CD4-positive, alpha-beta T cell treated with Interleukin-17A for 1 hour (primary cell): ENCODE measurements at places on chromosomes 2 and 18.

DNA sequence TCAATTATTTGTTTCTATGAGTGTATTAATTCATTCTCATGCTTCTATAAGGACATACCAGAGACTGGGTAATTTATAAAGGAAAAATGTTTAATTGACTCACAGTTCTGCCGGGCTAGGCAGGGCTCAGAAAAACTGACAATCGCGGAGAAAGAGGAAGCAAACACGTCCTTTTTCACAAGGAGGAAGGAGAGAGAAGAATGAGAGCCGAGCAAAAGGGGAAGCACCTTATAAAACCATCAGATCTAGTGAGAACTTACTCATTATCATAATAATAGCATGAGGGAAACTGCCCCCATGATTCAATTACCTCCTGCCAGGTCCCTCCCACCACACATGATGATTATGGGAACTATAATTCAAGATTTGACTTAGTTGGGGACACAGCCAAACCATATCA lies 294.0 kb downstream of the DSC3 start:
- no peak for DNase-seq

- DNase-seq: no peak
Observed at GRCh38 chr2:214995926-214996670, 142.3 kb downstream of the ABCA12 start.

DNA sequence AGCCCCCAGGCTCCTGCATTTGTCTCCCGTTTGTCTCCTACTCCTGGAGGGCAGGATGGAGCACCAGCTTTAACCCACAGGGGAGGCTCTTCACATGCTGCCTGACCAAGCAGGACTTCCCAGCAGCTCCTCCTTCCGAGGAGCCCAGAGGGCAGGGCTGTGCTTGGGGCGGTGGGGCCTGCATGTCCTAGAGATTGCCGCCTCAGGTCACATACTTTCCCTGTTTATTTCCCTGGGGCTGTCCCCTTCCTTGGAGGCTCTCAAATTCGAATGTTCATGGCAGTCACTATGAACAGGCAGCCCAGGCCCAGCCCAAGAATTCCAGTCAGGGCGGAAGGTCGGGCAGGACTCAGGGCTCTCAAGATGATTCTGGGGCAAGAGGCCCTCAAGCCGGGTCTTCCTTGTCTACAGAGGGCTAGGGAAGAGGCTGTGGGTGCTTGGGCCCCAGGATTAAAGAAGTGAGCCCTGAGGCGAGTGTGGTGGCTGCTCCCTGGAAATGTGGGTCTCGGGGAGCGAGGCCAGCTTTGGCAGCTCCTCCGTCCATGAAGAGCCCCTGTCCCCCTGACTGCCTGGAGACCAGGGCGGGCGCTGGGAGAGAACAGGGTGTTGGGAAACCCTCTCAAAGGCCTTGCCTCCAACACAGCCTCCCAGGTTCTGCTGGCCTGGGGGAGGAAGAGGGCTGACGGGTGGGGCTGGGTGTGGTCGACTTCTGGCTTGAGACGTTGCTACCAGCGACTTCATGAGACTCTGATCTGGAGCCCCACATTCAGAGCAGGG lies 48.9 kb upstream of the HPCAL1 start:
- DNase-seq: no peak

- DNase-seq: no peak
Observed at GRCh38 chr2:132941296-132942020, 271.5 kb upstream of the LYPD1 start.
